HepG2 (cell line): ENCODE measurements at places on chromosomes 13 and 19. TPM values are rescaled to one million over a fixed set of nuclear protein-coding genes. Genes with fewer than 3 reads are reported as not detected.

The ATP13A1 gene
- 41.0 and 41.7 TPM in 2 replicates for polyA plus RNA-seq

The ANGPTL8 gene
- 243 and 436 TPM in 2 replicates for polyA plus RNA-seq

The TMEM255B gene
- 0.01 TPM in 1 of 2 replicates, not detected in the other for polyA plus RNA-seq

The CYP2B6 gene
- 0.09 TPM in 2 replicates for polyA plus RNA-seq

The DAND5 gene
- polyA plus RNA-seq: 0.04 TPM in 1 of 2 replicates, not detected in the other

The RAB20 gene
- 27.3 and 30.5 TPM in 2 replicates for polyA plus RNA-seq

The PPP1R12C gene
- 30.3 and 40.4 TPM in 2 replicates for polyA plus RNA-seq

The DHDH gene
- 0.91 and 1.9 TPM in 2 replicates for polyA plus RNA-seq

The PABPC3 gene
- polyA plus RNA-seq: 0.07 and 0.09 TPM in 2 replicates

The WDR18 gene
- polyA plus RNA-seq: 36.4 and 44.6 TPM in 2 replicates

The CPAMD8 gene
- polyA plus RNA-seq: 0.34 and 0.91 TPM in 2 replicates

The CACNG7 gene
- polyA plus RNA-seq: not detected in 2 replicates

The ZNF761 gene
- 11.6 and 12.0 TPM in 2 replicates for polyA plus RNA-seq

The SBK3 gene
- 0.77 and 1.5 TPM in 2 replicates for polyA plus RNA-seq

The TINCR gene
- 0.17 and 0.30 TPM in 2 replicates for polyA plus RNA-seq

The SLC10A2 gene
- not detected in 2 replicates for polyA plus RNA-seq

The LMO7 gene
- polyA plus RNA-seq: 31.4 and 34.0 TPM in 2 replicates

The NLRP4 gene
- not detected in 2 replicates for polyA plus RNA-seq

The MEDAG gene
- polyA plus RNA-seq: not detected in 2 replicates

The UBL5 gene
- polyA plus RNA-seq: 427 and 487 TPM in 2 replicates

The ATXN8OS gene
- not detected in 2 replicates for polyA plus RNA-seq

The FBXO46 gene
- 6.4 TPM in 2 replicates for polyA plus RNA-seq

The SHC2 gene
- 18.3 and 35.8 TPM in 2 replicates for polyA plus RNA-seq

The KRTDAP gene
- polyA plus RNA-seq: 0.67 and 1.5 TPM in 2 replicates

The NAPA gene
- 65.9 and 74.4 TPM in 2 replicates for polyA plus RNA-seq

The ZBTB32 gene
- polyA plus RNA-seq: not detected in 2 replicates

The TRPC4 gene
- not detected in 2 replicates for polyA plus RNA-seq

The LTBP4 gene
- polyA plus RNA-seq: 2.2 and 2.3 TPM in 2 replicates

The GPR4 gene
- polyA plus RNA-seq: 0.15 TPM in 1 of 2 replicates, not detected in the other

The ZNF223 gene
- 2.0 and 2.2 TPM in 2 replicates for polyA plus RNA-seq

The ZNF177 gene
- 0.62 and 0.90 TPM in 2 replicates for polyA plus RNA-seq

The ZNF99 gene
- polyA plus RNA-seq: not detected in 2 replicates

The KLK8 gene
- not detected in 2 replicates for polyA plus RNA-seq

The AMH gene
- 0.03 and 0.04 TPM in 2 replicates for polyA plus RNA-seq

The OR7C1 gene
- not detected in 2 replicates for polyA plus RNA-seq

The ZNF724 gene
- polyA plus RNA-seq: 1.1 and 1.5 TPM in 2 replicates

The CEACAM19 gene
- 4.0 and 6.3 TPM in 2 replicates for polyA plus RNA-seq

The LILRB4 gene
- polyA plus RNA-seq: not detected in 2 replicates

The PLVAP gene
- polyA plus RNA-seq: 0.26 TPM in 1 of 2 replicates, not detected in the other

The SIGLEC14 gene
- 0.04 and 0.05 TPM in 2 replicates for polyA plus RNA-seq

The FFAR3 gene
- not detected in 2 replicates for polyA plus RNA-seq

The RFPL4A gene
- polyA plus RNA-seq: 0.13 TPM in 1 of 2 replicates, not detected in the other

The CFAP97D2 gene
- not detected in 2 replicates for polyA plus RNA-seq

The KLHL1 gene
- 0.01 TPM in 1 of 2 replicates, not detected in the other for polyA plus RNA-seq

The LHB gene
- 0.82 TPM in 1 of 2 replicates, not detected in the other for polyA plus RNA-seq

The LATS2 gene
- polyA plus RNA-seq: 8.5 and 9.1 TPM in 2 replicates

The GGN gene
- polyA plus RNA-seq: 0.07 TPM in 1 of 2 replicates, not detected in the other
